Nephron progenitor cell (in vitro differentiated cells): ENCODE measurements at places on chromosomes 6 and 20.

GRCh38 chr6:34836008-34836407 is 44.1 kb downstream of the BLTP3A start:
- no peak for DNase-seq

DNA sequence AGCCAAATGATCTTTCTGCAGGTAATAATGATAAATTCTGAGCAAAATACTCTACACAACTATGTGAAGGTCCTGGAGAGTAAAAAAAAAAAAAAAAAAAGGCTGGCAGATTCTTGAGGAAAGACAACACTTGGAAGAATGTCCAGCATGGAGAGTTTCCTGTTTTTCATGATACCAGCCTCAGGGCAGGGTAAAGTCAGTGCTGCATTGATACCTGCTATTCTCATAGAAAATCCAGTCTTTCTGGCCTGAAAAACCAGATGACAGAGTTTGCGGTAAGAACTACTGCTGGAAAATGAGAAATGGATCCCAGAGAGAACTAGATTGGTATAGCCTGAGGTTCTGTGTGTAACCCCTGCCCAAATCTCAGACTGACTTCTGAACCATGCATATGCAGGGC is 89.1 kb downstream of the AFG1L start:
- no peak for DNase-seq

DNA sequence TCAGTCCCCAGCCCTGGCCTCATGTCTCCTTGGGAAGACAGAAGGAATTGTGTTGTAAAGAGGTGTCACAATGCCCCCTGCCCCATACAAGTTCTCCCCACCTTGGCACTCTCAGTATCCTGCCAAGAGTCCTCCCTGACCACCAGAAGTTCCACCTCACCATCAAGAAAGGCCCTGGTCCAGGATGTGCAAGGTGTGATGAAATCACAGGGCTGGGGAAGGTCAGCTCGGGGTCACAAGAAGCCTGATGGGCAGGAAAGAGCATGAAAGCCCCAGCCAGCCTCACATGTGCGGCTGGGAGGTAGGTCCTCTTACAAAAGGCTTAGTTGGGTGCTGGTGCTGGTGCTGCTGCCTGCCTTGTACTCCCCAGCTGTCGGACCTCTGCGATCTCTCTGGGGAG is 12.9 kb upstream of the C6orf132 start:
- DNase-seq = no peak

- no peak for DNase-seq
Measured at GRCh38 chr6:11710311-11710761, 68.3 kb downstream of the ADTRP start.

DNA sequence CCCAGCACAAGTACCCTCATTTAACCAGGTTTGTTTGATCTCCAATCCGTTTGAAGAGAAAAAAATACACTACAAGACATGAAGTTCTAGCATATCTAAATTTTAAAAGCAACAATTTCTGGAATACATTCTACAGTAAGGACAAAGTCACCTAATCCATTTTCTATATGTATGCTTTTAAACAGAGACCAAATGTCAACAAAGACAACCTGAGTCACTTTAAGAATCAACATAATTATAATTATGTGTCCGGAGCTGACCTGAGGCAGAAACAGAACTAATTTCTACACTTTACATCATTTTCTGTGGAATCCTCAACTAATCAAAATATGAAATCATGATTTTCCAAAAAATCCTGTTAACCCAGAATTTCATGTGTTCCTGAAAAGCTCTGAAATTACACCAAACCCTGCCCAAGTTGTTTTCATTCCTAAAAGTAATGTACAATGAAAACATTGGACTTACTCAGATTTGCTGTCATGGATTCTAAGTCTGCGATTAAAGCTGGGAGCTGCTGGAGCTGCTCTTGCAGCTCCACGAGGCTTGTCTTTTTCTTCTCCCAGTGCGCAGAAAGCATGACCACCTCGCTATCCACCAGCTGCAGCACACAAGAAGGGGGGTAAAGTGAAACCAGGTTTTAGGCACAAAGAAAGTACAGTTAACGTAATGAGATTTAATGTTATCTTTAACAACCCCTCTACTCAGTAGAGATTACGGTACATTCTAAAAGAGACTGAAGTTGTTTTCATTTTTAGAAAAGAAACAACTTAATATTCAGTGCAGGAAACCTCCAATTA is 35.8 kb downstream of the DTNBP1 start:
- DNase-seq = no peak

GRCh38 chr6:100479179-100480035 is 14.7 kb upstream of the SIM1 start:
- no peak for DNase-seq

- no peak for DNase-seq
Measured at GRCh38 chr6:13354331-13355042, 26.1 kb upstream of the TBC1D7 start.

DNA sequence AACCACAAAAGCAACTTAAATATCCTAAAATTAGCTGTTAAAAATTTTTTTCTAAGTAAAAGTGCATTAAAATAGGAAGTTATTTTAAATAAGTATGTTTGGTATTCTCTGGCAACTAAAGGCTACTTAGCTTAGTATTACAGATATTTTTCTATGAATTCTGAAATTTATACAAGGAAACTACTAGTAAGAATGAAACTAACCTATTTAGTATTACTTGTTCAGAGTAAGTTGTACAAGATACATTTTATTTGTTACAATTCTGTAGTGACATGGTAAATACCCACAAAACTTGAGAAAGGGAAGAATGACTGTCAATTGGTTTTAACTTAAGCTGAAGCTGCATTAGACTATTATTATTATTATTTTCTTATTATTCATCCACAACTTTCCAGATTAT is 6.5 kb downstream of the PHIP start:
- no peak for DNase-seq

DNA sequence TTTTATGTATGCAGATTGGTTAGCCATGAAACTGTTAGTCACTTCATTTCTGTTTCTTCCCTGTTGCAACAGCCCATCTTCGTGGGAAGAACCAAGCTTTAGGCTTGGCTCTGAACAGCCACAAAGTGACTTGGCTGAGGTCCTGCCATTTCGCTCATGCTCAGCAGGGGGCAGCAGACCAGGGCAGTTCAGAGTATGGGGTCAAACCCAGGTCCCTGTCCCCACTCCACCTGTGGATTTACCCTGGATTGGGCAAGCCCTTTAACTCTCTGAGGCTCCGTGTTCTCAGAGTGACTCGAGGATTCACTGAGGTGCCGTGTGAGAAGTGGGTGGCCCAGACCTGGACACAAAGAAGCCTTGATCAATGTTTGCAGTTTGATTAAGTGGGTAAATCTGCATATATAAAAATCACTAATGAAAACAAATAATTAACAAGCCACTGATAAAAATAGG is 19.8 kb upstream of the MAP1LC3A start:
- peak; percentile 59 for DNase-seq

DNA sequence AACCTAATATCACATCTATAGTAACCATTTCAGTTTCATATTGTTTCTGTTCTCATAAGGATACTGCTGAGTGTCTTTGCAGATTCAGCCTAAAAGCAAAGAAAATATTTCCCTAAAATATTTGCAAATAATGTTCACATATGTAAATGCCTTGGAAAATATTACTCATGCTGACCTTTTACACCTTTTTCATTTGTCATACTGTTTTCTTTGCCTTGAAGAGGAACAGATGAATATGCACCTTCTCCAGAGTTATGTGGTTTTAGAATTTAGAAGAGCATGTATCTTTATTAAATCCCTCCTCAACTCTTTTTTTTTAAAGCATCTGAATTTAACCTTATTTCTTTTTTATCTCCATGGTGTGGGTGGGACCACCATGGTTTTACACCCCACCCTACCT is 32.5 kb downstream of the NDUFAF5 start:
- no peak for DNase-seq

GRCh38 chr6:44915111-44915510 is 413.0 kb upstream of the RUNX2 start:
- no peak for DNase-seq

DNA sequence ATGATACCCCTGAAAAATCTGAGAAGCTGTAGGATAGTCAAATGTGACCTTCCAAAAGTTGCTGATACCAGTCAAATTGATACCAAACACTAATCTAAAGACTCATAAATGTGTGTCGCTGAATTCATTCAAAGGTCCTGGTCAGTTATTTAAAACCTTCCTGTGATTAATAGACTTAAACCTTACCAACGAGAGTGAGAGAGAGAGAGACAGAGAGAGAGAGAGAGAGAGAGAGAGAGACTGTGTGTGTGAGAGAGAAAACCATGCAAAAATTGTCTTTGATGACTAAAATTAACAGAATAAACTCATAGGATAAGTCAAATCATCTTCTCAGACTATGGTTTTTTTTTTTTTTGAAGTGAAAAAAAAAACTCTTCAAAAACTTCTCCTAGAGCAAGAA is 370.9 kb upstream of the HS3ST5 start:
- no peak for DNase-seq

DNA sequence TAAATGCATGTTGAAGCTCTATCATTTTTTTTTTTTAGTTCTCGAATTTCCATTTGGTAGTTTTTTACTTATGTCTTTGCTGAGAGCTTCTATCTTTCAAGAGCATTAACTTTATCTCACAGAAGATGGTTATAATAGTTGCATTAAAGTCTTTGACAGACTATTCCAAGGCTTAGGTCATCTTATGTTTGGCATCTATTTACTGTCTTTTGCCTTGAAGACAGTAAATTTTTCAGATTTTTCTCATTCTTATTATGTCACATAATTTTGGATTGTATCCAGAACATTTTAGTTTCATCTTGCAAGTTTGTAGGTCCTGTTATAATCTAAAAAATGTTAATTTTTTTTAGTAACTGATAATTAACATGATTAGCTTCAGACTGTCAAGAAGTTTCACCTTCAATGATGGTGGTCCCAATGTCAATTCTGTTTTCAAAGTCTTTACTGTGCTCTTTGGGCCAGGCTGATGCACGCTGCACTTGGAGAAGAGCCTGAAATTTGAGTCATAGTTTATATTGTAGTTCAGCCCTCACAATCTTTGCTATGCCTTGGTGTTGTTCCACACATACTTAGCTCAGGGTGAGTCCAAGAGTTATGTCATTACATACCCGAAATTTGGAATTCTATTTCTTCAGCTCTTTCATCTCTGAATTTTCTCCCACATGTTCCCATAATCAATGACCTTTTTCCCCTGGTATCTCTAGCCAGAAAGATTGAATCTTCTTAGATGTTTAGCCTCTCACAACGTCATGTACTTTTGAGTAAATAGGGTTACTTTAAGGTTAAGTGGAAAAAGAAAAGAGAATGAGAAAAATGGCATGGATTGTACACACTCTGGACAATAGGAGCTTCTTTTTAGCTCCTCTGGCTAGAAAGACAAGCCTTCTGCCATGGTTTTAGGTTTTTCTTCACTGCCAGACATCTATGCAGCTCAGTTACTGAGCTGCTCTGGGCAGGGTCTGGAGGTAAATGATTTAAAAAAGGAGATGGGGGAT is 110.3 kb upstream of the BTBD3 start:
- DNase-seq = no peak

- DNase-seq = no peak
Measured at GRCh38 chr6:96911171-96911570, 13.4 kb upstream of the KLHL32 start.

DNA sequence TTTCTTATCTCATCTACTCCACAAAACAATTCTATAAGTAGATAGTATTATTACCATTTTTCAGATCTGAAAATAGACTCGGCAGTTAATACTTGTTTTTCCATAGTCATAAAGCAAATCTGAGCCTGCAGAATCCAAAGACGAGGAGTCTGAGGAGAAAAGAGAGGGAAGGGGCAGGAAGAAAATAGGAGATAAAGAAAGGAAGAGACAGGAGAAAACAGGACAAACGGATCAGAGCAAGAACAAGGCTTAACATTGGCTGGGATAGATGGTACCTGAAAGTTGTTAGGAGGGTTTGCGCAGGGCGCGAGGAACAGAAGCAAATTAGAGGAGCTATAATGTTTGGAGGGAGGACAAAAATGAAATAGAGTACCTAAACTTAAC is 639 bp upstream of the PPIL1 start:
- no peak for DNase-seq

DNA sequence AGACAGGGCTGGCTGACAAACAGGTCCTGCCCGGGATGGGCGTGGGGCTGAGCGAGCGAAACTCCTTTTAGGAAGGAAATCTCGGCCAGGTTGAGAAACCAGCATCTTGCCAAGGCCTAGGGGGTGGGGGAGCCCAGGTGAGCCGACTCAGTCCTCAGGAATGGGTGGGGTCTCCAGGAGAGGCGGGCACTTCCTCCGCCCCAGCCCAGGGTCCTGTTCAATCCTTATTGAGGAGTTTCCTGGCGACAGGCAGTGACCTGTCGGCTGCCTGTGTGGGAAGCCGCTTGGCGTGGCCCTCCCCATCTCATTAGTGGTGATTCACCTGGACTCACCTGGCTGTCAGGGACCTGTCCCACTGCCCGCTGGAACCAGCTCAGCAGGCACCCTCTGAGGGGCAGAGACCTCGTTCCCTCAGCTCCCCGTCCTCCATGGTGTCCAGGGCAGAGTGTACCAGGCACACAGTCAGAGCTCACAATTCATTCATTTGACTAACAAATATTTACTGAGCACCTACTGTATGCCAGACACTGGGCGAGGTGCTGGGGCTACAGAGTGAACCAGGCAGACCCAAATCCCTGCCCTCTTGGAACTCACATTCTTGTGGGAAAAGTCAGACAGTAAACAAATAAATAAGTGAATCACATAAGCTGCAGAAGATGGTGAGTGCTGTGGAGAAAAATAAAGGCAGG is 51.1 kb downstream of the FGD2 start:
- DNase-seq = no peak

- no peak for DNase-seq
Measured at GRCh38 chr20:45322952-45323383, 14.9 kb upstream of the MATN4 start.

DNA sequence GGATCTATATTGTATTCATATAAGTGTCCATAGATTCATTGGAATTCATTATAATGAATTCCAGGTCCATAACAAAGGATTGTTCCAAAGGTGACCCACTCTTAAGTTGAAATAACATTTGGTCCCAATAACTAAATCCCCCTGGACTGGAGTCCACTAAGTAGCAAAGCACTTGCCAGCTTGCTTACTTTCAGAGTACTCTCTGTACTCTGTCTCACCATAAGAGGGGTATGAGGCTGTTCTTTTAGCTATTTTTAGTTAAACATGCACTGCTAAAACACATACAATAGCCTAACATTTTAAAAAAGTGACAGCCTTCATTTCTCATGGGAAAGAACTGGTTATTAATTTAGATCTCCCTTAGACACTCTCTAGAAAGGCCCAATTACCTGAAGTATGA is 16.7 kb upstream of the ARHGAP18 start:
- no peak for DNase-seq

DNA sequence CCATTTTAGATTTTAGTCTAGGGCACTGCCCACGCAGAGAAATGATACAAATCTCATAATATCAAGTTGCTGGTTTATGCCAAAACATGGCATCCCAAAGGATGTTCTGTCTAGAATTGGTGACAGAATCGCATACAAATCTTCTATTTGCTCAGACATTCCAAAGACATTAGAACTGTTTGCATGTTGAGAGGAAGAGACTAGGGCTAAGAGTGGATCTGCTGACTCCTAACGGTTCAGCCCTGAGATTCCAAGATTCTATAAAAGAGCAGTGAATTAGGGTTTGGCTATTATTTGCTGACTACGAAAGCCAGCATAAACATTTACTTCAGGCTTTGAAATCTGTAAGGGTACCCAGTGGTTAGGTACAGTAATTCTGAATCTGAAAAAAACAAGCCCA is 3.6 kb downstream of the EPB41L2 start:
- no peak for DNase-seq

GRCh38 chr6:148042536-148042935 is 300.1 kb upstream of the SASH1 start:
- no peak for DNase-seq
